Activated CD4-positive, alpha-beta T cell treated with anti-CD3 and anti-CD28 coated beads, Interleukin-2, amount 10 ng/mL, durations not matched to agents 7 days and 5 days (primary cell): ENCODE measurements at places on chromosomes 1 and 21. TPM values are rescaled to one million over a fixed set of nuclear protein-coding genes. Genes with fewer than 3 reads are reported as not detected.

- no peaks in the 10 kb centered on the region for H3K4me1 ChIP-seq
- no peak overlapping the region for H3K4me3 ChIP-seq
- DNase-seq, result no peak
- no peak overlapping the region for H3K27ac ChIP-seq
- H3K27me3 ChIP-seq, result no peaks in the 10 kb centered on the region
These were observed 21.0 kb downstream of the EXO1 start for GRCh38 chr1:241869022-241869421.

GRCh38 chr1:200660719-200661118 is 9.0 kb downstream of the DDX59 start:
- H3K27ac ChIP-seq, result no peak overlapping the region
- H3K4me3 ChIP-seq, result no peak overlapping the region
- H3K27me3 ChIP-seq, result no peaks in the 10 kb centered on the region
- peaks cover 24% of the 10 kb centered on the region for H3K4me1 ChIP-seq

GRCh38 chr1:42952303-42953001 is 6.2 kb downstream of the SLC2A1 start:
- peak overlapping the region; percentile 89 for H3K27ac ChIP-seq
- H3K4me1 ChIP-seq, result peaks cover 85% of the 10 kb centered on the region
- no peaks in the 10 kb centered on the region for H3K27me3 ChIP-seq

The AGT gene
- not detected for total RNA-seq
